Naive thymus-derived CD8-positive, alpha-beta T cell (primary cell): ENCODE measurements at places on chromosomes 3 and 15. TPM values are rescaled to one million over a fixed set of nuclear protein-coding genes. Genes with fewer than 3 reads are reported as not detected.

DNA sequence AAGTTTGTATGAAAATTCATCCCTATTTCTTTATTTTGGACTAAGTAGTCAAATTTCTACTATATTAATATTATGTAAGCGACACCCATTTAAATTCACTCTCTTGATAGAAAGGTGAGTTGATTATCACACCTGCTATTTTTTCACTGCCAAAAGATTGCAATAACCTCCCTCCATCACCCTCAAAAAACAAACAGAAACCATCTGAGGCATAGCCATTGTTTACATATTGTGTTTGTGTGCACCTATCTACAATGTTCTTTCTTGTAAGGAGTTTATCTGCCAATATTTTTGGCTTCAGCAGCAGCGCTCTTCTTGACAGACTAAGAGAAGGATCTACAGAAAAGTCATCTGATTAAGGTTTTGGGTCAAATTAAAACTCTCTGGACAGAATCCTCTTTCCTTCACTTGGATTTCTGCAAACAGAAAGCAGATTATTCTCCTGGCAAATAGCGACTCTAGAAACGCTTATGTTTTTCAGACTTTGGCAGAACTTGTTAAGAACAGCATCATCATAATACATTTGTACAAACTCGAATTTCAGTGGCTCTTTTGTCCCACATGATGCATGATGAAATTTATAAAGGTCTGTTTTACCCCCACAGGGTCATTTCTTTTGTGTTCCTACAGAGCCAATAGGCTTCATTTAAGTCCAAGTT is 48.6 kb downstream of the KCNMB2 start:
- no peak for DNase-seq
- no peak overlapping the region for H3K27ac ChIP-seq
- no peak overlapping the region for H3K4me3 ChIP-seq
- peaks cover 5% of the 10 kb centered on the region for H3K27me3 ChIP-seq

GRCh38 chr3:141262308-141262705 is 30.7 kb downstream of the PXYLP1 start:
- H3K36me3 ChIP-seq, result no peaks in the 10 kb centered on the region
- H3K27me3 ChIP-seq, result no peaks in the 10 kb centered on the region
- peaks cover 19% of the 10 kb centered on the region for H3K4me1 ChIP-seq
- H3K27ac ChIP-seq, result no peak overlapping the region

- H3K36me3 ChIP-seq, result no peaks in the 10 kb centered on the region
- peaks cover 12% of the 10 kb centered on the region for H3K27me3 ChIP-seq
- peaks cover 2% of the 10 kb centered on the region for H3K4me1 ChIP-seq
- H3K27ac ChIP-seq, result no peak overlapping the region
Observed at GRCh38 chr15:68524753-68525584, 53.8 kb upstream of the CORO2B start.

DNA sequence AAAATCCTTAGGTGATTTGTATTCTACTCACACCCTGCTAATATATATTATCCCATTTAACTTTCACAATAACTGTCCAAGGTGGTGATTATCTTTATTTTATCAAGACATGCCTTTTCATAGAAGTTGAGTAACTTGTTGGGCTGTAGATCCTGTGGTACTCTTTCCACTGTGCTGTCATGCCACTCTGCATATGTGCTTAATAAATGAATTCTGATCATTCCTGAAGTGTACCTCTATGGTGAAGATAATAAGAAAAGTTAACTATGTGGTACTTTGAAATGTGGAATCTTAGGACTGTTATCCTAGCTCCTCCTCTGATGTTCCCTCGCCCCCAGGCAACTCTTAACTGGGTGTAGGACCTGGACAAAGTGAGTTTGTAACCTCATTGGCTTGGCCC is 5.2 kb downstream of the SNRK start:
- peaks cover 42% of the 10 kb centered on the region for H3K4me1 ChIP-seq
- peaks cover 22% of the 10 kb centered on the region for H3K36me3 ChIP-seq
- H3K4me3 ChIP-seq, result peak overlapping the region; percentile 99
- H3K27me3 ChIP-seq, result no peaks in the 10 kb centered on the region
- no peak for DNase-seq

DNA sequence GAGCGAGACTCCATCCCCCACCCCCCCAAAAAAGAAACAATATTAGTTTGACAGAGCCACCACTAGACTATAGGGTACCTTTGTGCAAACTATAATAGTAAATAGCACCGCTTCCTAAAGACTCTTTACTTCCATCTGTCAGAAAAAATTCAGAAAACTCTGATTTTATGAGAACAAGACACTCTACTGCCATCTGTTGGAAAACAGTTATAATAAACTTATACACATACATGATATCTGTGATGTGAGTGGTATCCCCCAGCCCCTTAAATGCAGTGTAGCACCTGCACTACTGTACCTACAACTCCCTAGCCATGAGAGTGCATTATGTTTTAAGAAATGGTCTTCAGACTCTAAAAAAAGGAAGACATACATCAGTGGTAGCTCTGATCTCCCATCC is 47.1 kb upstream of the CTDSPL start:
- H3K4me1 ChIP-seq, result no peaks in the 10 kb centered on the region
- H3K27ac ChIP-seq, result no peak overlapping the region
- H3K36me3 ChIP-seq, result no peaks in the 10 kb centered on the region

DNA sequence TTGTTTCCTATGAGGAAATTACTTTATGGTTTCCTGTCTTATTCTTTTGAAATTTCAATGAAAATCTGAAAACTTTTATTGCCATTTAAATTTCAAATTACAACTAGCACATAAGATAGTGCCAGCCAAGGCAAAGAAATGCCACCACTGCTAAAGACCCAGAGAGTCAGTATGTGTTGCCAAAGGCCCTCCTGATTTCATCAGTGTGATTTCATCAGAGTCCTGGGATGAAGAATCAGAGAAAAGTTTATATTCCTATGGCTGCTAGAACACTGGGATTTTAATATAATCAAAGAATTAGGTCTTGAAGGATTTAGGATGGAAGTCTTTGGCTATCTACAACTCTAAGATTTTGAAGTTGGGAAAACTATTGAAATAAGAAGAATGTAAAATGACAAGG is 434.2 kb upstream of the CCDC54 start:
- H3K36me3 ChIP-seq, result no peaks in the 10 kb centered on the region
- H3K4me1 ChIP-seq, result no peaks in the 10 kb centered on the region
- no peak overlapping the region for H3K4me3 ChIP-seq
- no peak overlapping the region for H3K27ac ChIP-seq

DNA sequence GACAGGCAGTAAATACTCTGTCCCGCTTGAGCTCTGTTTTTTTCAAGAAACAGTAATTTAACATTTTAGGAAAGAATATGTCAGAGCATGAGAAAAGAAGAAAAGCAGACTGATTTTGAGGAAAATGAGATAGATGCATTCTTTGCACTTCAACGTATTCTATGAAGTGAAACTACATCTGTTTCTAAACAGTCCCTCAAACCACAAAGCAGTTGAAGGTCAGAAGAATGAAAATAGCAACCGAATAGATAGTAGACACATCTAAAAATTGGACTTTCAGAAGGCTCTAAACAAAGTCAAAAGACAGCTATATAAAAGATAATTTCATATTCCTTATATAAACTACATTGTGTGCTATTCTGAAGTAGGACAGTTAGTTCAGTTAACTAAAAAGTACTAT is 172.6 kb upstream of the LRRC3B start:
- H3K4me3 ChIP-seq, result no peak overlapping the region
- no peaks in the 10 kb centered on the region for H3K27me3 ChIP-seq
- DNase-seq, result no peak
- H3K36me3 ChIP-seq, result no peaks in the 10 kb centered on the region
- H3K4me1 ChIP-seq, result no peaks in the 10 kb centered on the region

GRCh38 chr3:114122027-114122709 is 56.7 kb downstream of the DRD3 start:
- H3K27me3 ChIP-seq, result peaks cover 9% of the 10 kb centered on the region
- no peak overlapping the region for H3K4me3 ChIP-seq
- no peaks in the 10 kb centered on the region for H3K36me3 ChIP-seq
- DNase-seq, result no peak

GRCh38 chr3:31390466-31390865 is 142.3 kb upstream of the STT3B start:
- no peak for DNase-seq
- H3K36me3 ChIP-seq, result peaks cover 6% of the 10 kb centered on the region
- H3K4me1 ChIP-seq, result peaks cover 8% of the 10 kb centered on the region

- H3K27ac ChIP-seq, result peak overlapping the region; percentile 92
- H3K4me3 ChIP-seq, result peak overlapping the region; percentile 85
- H3K27me3 ChIP-seq, result peaks cover 3% of the 10 kb centered on the region
Observed at GRCh38 chr15:60583946-60584345, 105.0 kb upstream of the ICE2 start.

DNA sequence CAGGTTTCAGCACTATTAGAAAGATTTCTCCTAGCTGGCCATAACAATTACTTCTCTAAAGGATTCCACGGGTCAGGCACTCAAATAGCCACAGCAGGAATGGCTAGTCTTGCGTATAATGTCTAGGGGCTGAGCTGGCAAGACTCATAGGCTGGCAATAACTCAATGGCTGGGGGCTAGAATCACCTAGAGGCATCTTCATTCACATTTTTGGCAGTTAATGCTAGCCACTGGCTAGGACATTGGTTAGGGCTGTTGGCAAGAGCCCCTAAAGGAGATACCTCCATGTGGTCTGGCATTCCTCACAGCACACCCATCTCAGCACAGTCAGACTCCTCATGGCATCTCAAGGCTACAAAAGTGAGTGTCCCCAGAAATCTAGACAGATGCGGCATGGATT is 6.2 kb downstream of the SUSD5 start:
- H3K4me3 ChIP-seq, result no peak overlapping the region
- peaks cover 12% of the 10 kb centered on the region for H3K36me3 ChIP-seq

GRCh38 chr3:51937014-51937413 is 4.7 kb downstream of the RRP9 start:
- H3K27me3 ChIP-seq, result no peaks in the 10 kb centered on the region
- H3K36me3 ChIP-seq, result no peaks in the 10 kb centered on the region
- no peak overlapping the region for H3K27ac ChIP-seq
- H3K4me1 ChIP-seq, result peaks cover 24% of the 10 kb centered on the region

DNA sequence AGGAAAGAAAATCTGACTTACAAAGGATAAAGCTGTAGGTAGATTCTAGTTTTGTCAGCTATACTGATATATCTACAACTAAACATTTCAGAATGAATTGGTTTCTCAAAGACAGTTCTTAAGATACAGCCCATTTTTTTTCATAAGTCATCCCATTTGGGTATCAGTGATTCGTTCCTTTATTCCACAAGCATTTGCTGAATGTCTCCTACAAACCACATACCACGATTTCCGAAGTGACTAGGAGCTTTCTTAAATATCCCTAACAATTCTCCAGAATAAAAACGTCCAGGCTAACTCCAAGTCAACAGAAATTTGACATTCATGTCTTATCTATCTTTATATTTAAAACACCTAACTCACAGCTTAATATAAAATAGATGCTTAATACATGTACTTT is 59.8 kb downstream of the TP53BP1 start:
- H3K27ac ChIP-seq, result no peak overlapping the region
- no peak overlapping the region for H3K4me3 ChIP-seq
- peaks cover 14% of the 10 kb centered on the region for H3K36me3 ChIP-seq
- no peaks in the 10 kb centered on the region for H3K4me1 ChIP-seq
- DNase-seq, result no peak

FETUB gene
- total RNA-seq, result not detected

PBRM1 gene
- 72.9 TPM for total RNA-seq

NAALADL2 gene
- 0.44 TPM for total RNA-seq

CAV3 gene
- total RNA-seq, result not detected

CDCP1 gene
- not detected for total RNA-seq

GABRA5 gene
- not detected for total RNA-seq

NDUFAF3 gene
- total RNA-seq, result 87.1 TPM

NBEAL2 gene
- total RNA-seq, result 46.0 TPM

ANKRD28 gene
- total RNA-seq, result 32.7 TPM
